Substantia nigra (tissue), 51 donors: ENCODE measurements at places on chromosomes 2 and 18.

DNA sequence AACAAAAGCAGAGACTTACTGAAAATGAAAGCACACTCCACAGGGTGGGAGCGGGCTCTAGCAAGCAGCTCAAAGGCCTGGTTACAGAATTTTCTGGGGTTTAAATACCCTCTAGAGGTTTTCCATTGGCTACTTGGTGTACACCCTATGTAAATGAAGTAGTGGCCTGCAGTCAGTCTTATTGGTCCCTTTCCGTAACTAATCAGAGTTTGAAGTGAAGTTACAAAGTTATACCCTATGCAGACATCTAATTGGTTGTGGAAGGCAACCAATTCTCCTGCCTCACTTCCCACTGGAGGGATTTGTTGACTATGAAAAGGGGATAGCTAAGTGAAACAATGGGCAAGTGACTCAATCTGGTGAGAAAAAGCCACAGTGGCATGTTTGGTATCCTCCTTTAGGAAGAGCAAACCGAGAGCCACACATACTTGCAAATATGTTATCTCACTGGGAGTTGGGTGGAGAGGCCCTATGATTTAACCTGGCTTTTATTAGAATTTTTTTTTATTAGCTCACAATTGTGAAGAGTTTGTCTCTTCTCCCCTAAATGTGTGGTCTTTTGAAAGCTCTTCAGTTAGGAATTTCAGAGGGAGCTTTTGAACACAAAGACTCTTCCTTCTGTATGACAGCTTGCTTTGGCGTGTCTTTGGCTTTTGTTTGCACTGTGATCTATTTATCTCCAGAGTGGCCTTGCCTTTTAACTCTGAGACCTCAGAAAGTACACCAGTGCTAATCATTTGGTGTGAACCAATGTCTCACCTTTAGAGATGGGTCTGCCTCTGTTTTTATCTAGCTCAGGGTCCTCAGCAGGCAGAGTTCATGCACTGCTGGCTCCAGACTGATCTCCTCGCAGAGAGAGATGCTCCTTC is 69.6 kb downstream of the MAP4K4 start:
- DNase-seq, result no peak

GRCh38 chr2:68925295-68925896 is 27.3 kb downstream of the GKN2 start:
- DNase-seq, result no peak

DNA sequence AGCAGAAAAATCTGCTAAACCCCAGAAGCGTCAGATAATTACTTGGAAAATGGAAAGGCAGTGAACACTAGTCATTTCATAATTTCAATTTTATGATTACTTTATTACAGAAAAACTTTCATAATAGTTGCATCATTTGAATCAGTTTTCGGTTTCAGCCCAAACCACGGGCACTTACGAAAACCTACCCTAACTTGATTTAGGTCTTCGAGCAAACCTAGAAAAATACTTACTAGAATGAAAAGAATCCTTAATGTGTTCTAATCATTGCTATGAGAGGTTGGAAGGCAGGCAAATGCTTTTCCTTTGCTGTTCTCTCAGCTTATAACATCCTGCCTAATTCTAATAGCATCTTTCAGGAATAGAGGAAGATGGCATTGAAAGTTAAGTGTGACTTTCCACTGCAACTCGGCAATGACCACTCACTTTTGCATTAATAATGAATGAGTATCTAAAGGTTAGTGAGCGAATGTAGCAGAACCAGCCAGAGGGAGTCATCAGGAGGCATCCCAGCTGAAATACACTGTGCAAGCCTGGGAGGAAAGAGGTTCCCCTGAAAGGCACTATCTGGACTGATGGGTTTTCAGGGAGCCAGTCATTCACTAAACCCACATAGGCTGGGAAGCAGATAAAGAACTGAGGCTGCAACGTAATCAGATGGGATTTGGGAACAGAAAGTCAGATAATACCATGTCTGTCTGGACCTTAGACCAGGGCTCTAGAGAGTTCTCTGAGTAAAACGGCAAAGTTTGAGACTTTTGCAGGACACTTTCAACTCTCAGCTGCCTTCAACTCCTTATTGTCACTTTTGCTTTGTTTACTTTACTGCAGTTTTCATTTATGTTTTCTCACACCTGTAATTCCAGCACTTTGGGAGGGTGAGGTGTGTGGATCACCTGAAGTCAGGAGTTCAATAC is 520.8 kb downstream of the RNF144A start:
- DNase-seq, result no peak

DNA sequence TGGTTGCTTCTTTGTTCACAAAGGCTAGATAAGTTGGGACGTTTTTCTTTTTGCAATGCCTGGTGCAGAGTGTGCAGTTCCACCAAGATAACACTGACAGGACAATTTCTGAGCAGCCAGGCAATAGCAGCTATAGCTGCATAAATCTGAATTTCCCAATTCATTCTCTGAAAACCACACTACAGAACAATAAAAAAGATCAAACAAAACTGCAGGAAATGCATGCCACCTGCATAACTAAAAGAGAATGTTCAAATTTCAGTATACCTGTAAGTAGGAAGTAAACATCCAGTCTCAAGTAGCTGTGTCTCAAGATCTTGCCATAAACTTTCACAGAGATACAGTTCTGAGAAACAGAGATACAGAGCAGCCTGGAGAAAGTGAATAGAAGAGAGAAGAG is 5.3 kb upstream of the KCTD18 start:
- DNase-seq, result no peak

DNA sequence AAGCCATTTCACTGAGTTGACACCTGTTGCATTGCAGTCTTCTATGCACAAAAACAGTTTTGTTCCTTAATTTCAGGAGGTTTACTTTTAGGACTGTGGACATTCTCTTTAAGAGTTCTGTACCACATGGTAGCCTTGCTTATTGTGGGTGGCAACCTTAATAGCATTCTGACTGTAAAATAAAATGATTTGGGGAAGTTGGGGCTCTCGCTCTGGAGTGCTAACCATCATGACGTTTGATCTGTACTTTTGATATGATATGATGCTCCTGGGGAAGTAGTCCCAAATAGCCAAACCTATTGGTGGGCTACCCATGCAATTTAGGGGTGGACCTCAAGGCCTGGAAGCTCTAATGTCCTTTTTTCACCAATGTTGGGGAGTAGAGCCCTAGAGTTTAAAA is 3.4 kb downstream of the CTLA4 start:
- no peak for DNase-seq
